ENCODE measurements at places on chromosomes 7 and 10.

DNA sequence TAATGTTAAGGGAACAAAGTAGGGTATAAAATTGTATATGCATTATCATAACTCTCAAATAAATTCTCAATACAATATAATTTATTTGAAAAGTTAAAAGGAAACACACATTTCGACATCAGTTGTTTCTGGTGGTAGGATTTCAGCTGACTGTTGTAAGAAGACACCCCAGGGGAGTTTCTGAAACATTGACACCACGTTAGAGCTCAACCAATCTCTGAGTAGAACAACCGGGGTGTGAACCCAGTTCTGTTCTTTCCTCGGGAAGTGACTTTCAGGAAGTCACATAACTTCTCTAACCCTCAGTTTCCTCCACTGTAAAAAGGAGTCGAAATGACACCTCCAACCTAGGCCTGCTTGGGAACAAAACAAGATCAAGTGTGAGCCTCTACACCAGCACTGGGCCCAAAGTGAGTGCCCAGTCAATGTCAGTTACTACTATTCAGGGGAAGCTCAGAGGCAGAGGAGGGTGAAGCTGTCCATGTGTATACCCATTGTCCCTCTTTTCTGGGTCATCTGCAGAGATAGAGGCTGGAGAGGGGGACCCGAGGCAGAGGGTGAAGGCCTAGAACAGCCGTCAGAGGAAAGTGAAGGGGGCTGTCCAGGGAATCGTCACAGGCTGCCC is 67.1 kb downstream of the AOAH start:
- no peak for DNase-seq

DNA sequence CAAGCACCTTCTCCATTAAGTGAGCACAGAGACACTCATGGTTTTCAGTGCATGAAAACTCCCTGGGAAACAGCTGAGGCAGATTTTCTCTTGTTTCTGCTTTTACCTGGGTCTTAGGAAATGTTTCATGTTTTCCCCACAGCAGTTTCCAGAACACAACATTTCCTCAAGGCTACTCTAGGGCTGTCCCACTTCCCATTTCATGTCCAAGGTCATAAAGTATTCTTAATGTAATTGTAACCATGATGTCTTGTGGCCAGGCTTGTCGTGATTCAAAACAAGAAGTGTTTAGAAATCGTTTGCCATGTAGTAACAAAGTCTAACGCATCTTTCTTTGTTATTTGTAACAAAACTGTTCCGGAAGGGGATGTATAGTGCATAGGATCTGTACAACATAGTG is 83.8 kb upstream of the NRP1 start:
- DNase-seq, result no peak

- no peak for DNase-seq
These were observed 574 bp downstream of the MARCHF5 start for GRCh38 chr10:92291616-92291865.

DNA sequence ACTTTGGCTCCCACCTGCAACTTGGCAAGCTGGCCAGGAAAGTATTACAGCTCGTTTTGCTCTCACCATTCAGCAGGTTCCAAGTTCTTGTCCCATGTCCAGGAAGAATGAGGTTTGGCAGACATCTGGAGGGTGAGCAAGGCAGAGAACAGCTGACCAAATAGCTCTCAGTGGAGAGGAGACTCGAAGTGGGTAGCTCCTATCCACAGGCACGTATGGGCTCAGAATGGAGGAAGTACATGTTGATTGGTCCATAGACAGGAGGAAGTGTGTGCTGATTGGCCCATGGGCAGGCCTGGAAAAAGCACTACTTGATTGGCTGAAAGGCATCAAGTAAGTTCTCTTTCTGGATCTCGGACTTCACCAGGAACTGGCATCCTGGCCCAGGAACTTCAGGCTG is 3.0 kb upstream of the NCAPG2 start:
- DNase-seq, result no peak

DNA sequence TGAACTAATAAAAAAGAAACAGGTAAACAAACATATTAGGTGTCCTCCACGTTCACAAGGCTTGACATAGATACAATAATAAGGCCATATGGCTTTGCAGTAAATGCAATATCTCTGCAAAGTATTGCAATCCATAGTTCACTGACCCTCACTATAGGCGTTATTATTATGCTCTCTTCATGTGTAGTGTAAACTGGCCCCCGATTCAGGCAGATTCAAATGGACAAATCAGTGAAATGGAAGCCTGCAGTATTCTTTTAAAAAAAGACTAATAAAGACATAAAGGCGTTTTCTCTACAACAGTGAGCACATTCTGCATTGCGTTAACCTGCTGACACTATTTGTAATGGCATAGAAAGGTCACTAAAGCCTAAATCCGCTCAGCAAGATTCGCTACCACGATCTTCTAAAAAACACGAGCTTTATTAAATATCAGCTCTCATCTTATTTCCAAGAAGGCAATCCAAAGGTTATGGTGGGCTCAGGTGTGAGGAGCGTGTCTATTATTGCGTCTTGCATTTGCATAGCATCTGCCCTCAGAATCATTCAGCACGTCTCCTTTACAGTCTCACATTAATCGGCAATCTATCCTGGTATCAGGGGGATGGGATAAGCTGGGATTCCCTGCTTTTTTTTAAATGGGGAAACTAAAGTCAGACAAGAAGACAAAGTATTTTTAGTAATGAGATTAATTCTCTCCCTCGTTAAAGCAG is 36.2 kb downstream of the FRMD4A start:
- DNase-seq, result no peak

DNA sequence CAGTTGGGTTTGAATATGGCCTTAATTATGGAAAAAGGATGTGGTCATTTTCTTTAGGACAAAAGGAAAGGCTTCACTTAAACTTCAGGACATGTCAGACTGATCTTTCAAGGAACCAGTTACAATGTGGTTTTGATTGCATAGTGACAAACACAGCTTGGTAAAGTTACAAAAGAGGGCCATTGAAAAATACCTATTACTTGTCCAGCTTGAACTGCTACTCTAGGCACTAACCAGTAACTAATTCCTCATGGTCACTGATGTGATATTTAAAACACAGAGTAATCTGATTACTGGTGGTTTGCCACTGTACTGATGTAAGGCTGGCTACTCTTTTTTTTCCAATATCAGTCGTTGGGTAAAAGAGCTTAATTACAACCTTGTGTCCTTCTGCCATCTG is 22.6 kb downstream of the TES start:
- DNase-seq, result no peak
